ENCODE measurements at places on chromosomes 5 and 9. TPM values are rescaled to one million over a fixed set of nuclear protein-coding genes. Genes with fewer than 3 reads are reported as not detected.

The CCDC171 gene
- 4.5 TPM for polyA plus RNA-seq

The PDGFRB gene
- 118 TPM for polyA plus RNA-seq

The QRFP gene
- 0.50 TPM for polyA plus RNA-seq

The MYMK gene
- not detected for polyA plus RNA-seq

The IL4 gene
- polyA plus RNA-seq = not detected

The CTSV gene
- polyA plus RNA-seq = 26.1 TPM

The C9orf50 gene
- 0.35 TPM for polyA plus RNA-seq

The AQP7 gene
- 17.0 TPM for polyA plus RNA-seq

The PRRX2 gene
- 0.85 TPM for polyA plus RNA-seq

The C7 gene
- polyA plus RNA-seq = 179 TPM

The STK32A gene
- 11.6 TPM for polyA plus RNA-seq

The LARP1 gene
- 133 TPM for polyA plus RNA-seq

Measured in right renal cortex interstitium (tissue), 3 donors.